ENCODE measurements at places on chromosomes 1 and 21.

GRCh38 chr1:24275510-24275909 is 43.6 kb upstream of the GRHL3 start:
- DNase-seq, result no peak

- no peak for DNase-seq
Observed at GRCh38 chr1:230690101-230690500, 23.8 kb downstream of the AGT start.

DNA sequence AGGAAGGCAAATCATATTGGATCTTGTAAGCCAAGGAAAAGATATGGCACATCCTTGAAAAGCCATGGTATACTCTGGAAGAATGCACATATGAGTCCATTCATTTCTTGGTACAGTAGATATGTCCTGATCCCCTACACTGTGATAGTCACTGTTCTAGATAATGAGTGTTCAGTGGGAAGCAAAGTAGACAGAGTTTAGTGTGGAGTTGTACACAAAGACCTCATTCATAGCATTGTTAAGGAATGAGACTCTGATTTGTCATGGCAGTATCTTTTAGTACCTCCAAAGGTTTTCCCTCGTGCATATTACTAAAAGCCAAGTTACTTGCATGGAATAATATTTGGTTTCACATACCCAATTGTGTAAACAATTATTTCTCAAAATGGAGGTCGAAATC is 204.7 kb downstream of the NFIA start:
- no peak for DNase-seq

GRCh38 chr1:44044071-44044801 is 13.0 kb upstream of the SLC6A9 start:
- no peak for DNase-seq

DNA sequence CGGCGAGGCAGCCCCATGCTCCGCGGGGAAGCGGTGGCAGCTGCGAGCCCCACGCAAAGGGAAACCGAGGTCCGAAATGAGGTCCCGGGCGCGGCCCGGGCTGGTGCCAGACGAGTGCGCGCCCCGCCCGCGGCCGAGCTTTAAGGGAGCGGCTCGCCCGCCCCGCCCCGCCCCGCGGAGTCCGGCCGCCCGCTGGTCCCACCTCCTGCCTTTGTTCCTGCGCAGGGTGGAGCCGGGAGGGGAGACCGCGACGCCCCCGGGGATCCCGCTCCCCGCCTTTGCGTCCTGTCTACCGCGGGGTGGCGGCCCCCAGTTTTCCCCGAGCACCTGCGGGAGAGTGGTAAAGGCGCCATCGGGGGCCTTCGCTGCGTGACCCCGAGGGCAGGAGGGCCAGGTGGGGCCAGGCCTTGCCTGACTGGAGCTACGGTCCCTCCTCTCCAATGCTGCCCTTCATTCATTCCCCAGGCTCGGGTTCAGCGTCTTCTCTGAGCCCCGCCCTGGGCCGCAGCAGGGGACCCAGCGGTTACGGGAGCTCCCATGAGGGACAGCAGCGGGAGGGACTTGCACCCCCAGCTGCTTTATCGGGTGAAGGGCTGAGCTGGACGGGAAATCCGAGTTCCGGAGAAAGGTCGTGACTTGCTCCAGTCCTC is at the start of gene HES2:
TSS of gene HES2 (minus strand) at position 116 of the 650 bp plus-strand sequence. CDS start at position 17, 99 bp downstream.
- no peak for DNase-seq

- DNase-seq, result no peak
Observed at GRCh38 chr1:229254910-229255541, 15.9 kb upstream of the RAB4A start.

GRCh38 chr1:187338762-187339412 is 510.1 kb downstream of the PLA2G4A start:
- no peak for DNase-seq

DNA sequence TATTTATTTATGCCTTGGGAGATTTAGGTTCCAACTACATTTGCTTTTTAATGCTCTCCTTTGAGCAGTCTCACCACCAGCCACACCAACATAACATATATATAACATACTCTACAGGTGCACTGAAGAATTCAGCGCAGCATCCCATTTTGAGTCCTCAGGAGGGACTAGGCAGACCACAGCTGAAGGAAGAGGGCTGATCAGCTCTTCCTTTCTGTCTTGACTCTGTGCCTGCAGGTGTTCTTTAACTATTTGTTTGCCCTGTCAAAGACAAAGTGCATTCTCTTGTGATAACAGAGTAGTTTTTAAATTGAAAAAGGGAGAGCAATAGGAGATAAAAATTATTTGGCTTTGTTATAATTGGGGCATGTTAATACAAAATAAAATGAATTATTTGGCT is 17.0 kb downstream of the HIPK1 start:
- no peak for DNase-seq

- DNase-seq, result no peak
Observed at GRCh38 chr1:93845538-93846205, 33.3 kb downstream of the DNTTIP2 start.

GRCh38 chr1:157040802-157041201 is 4.7 kb downstream of the ARHGEF11 start:
- DNase-seq, result no peak

DNA sequence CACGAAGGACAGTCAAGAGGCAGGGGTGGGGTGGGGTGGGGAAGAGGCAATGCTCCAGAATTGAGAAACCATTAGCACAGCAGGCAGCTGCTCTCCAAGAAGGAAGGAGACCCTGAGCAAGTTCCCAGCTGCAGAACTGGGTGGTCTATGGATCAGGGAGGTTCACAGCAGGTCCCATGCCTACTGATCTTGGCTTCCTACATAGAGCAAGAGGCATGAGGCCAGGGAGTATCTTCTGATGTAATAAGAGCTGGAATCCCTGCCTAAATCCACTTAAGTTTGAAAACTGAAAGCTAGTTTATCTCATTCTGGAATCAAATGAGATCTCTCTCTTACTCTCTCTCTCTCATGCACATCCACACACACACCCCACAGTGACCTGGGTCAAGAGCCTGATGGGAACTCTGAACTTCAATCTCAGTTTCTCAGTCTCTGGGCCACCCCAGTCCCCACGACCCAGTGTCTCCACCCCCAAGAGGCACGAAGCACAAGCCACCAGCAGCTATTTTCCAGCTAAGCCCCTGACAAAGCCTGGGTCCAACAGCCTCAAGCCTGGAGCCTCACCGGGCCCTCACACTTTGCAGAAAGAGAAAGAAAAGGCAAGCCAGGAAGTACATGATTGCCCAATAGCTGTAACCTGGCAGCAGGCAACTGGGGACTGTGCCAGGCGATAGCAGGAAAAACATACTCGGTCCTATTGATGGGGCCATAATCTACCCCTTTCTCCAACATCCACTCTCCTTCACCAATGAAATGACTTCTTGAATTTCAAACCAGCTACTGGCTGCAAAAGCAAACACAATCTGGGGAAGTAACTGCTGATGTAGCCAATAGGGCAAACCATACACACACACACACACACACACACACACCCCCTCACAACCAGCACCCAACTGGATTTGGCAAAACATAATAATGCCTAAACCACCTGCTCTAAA is 2.2 kb downstream of the NUAK2 start:
- peak; percentile 86 for DNase-seq

GRCh38 chr1:25568834-25569596 is 25.6 kb downstream of the LDLRAP1 start:
- no peak for DNase-seq

- DNase-seq, result no peak
Observed at GRCh38 chr1:12511516-12512468, 106.2 kb downstream of the DHRS3 start.

GRCh38 chr1:61616830-61617229 is 108.1 kb downstream of the TM2D1 start:
- DNase-seq, result no peak

GRCh38 chr1:192763243-192763642 is 45.6 kb upstream of the RGS2 start:
- no peak for DNase-seq

- no peak for DNase-seq
Observed at GRCh38 chr1:33460947-33461629, 11.4 kb upstream of the ZSCAN20 start.

GRCh38 chr1:46285730-46286477 is 17.5 kb downstream of the LRRC41 start:
- no peak for DNase-seq

GRCh38 chr21:34183331-34183928 is 110.1 kb downstream of the MRPS6 start:
- no peak for DNase-seq

GRCh38 chr1:9542430-9542829 is 3.2 kb downstream of the SLC25A33 start:
- no peak for DNase-seq

DNA sequence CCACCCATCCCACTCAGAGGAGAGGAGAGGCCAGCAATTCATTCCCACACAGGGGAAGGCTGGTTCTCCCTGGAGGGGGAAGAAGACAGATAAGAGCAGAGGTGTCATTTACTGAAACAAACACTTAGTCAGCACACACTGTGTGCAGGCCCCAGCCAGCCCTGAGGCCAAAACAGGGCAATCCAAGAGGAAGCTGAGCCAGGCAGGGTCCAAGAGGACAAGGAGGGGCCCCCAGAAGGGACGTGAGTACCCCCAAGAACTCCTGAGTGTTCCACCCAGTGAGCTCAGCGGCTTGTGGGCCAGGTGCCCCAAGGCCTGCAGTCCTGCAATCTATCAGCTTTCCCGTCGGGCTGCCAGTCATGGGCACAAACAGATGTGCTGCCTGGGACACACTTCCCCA is 15.8 kb downstream of the ADGRB2 start:
- no peak for DNase-seq

DNA sequence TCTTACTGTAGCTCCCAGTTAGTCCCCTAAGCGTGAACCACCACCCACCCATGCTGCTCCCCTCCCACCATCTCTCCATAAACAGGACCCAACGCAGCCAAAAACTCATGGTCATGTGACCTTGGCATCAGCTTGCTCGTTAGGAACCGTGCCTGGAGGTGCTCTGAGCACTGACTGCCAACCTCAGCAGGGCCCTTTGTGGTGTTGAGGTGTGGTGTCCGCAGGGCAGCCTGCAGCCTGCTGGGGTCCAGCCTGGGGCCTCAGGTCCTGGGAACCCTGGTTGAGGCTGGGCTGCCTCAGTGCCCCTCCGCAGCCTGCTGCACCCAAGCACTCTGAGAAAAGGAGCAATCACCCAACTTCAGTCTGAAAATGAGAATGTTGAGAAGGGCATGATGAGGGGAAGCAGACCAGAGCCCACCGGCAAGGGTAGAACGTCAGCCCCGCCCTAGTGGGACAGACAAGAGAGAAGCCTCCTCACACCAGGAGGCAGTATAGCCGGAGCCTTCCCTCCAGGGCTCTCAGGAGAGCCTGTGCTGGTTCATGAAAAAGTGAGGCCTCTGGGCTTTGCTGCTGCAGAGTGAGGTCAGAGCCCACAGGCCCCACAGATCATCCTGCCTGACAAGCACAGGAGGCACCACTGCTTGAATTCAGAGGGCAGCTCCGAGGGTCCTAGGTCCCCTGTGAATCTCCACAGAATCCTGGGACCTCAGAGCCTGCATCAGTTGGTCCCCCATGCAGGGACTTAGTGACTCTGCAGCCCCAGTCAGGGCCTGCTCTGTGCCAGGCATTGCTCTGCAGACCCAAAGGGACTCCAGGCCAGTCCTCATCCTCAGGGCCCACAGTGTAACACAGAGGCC is 4.9 kb upstream of the COL6A2 start:
- no peak for DNase-seq

DNA sequence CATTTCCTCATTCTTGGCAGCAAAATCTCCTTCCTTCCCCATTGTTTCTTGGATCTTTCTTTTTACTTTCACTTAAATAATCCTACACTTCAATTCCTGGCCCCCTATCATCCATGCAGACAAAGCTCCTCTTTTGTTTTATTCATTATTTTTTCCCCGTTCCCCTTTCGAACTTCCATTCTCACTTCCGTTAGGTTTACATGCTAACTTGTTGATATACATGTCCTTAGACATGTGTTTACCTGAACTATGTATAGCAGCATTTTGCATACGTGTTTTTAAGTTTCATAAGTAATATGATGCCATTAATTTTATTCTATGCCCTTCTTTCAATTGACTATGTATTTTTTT is 67.0 kb upstream of the LYST start:
- no peak for DNase-seq
